ENCODE measurements at places on chromosomes 1 and 21.

DNA sequence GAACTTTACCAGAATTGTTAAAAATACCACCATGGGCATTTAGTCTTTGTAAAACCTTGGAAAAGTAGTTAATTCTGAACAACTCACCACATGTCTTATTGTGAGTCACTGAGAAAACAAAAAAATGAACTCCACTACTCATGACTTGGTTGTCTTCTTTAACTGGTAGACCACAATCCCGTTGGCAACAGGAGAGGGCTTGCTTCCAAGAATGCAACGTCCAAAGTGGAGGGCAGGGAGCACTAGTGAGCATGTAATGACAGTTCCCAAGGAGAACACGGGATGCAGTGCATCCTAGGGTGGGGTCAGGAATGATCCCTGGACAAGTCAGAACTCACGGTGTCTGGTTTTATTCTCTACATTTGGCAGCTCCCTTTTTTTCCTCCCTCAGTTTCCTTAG, 15.2 kb upstream of the HMCN1 start:
- no peak for DNase-seq

GRCh38 chr1:241997401-241997998, 1.4 kb downstream of the MAP1LC3C start:
- no peak for DNase-seq

DNA sequence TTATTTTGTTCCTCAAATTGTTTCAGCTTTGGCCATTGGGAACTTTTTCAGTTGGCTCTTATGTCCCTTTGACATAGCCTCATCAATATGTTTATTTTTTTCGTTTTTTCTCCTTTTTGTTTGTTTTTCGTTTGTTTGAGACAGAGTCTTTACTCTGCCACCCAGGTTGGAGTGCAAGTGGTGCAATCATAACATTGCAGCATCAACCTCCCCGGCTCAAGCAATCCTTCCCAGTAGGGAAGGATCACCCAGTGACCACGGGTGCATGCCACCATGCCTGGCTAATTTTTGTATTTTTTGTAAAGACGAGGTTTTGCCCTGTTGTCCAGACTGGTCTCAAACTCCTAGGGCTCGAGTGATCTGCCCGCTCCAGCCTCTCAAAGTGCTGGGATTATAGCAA, 8.1 kb downstream of the POLR3GL start:
- no peak for DNase-seq

DNA sequence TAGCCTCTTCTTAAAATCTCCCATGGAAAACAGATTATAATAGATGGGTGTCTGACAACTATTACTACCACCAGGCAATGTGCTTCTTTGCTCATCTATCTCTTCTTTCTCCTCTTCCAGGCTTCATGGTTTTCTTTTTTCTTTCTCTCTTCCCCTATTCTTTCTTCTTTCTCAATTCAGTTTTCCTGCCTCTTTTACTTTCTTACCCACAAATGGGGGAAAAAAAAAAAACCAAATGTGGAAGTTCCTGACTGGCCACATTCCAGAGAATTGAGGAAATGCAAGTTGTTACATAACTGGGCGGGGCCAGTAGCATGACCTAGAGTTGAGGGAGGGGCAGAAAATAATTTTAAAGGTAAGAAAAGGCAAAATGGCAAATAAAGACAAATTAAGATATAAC, 10.9 kb upstream of the SMG7 start:
- no peak for DNase-seq

DNA sequence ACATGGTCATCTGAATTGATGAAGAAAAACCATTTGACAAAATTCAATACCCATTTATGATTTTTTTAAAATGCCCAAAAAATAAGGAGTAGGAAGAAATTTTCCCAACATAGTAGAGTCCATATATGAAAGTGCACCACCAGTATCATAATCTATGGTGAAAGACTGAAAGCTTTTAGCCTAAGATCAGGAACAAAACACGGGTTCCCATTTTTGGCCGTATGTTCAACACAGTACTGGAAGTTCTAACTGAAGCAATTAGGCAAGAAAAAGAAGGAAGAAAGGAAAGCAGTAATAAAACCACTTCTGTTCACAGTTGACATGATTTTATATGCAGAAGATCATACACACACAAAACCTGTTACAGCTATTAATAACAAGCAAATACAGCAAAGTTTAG, 227.8 kb upstream of the RAB4A start:
- DNase-seq, result no peak
